ENCODE measurements at places on chromosomes 5 and 9. TPM values are rescaled to one million over a fixed set of nuclear protein-coding genes. Genes with fewer than 3 reads are reported as not detected.

CCDC192 gene
- polyA plus RNA-seq = not detected

CDH10 gene
- 0.01 TPM for polyA plus RNA-seq

PELO gene
- 23.9 TPM for polyA plus RNA-seq

SLC46A2 gene
- not detected for polyA plus RNA-seq

PCDHA8 gene
- 0.03 TPM for polyA plus RNA-seq

SPATA31A1 gene
- not detected for polyA plus RNA-seq

RECK gene
- 4.8 TPM for polyA plus RNA-seq

ELOVL7 gene
- 4.7 TPM for polyA plus RNA-seq

BTNL8 gene
- not detected for polyA plus RNA-seq

CAVIN4 gene
- polyA plus RNA-seq = 0.59 TPM

SH3RF2 gene
- 2.8 TPM for polyA plus RNA-seq

ST8SIA4 gene
- not detected for polyA plus RNA-seq

IL4 gene
- not detected for polyA plus RNA-seq

GBGT1 gene
- not detected for polyA plus RNA-seq

EXOC3 gene
- 9.2 TPM for polyA plus RNA-seq

PCDHA12 gene
- not detected for polyA plus RNA-seq

PCDHGB1 gene
- 1.0 TPM for polyA plus RNA-seq

WDR38 gene
- not detected for polyA plus RNA-seq

TICAM2 gene
- polyA plus RNA-seq = not detected

All from HepG2 (cell line).